HCT116 (cell line): ENCODE measurements at places on chromosomes 2 and 18. TPM values are rescaled to one million over a fixed set of nuclear protein-coding genes. Genes with fewer than 3 reads are reported as not detected.

The SPP2 gene
- not detected for total RNA-seq

The ACOXL gene
- 5.5 TPM for total RNA-seq

The FOXD4L1 gene
- 0.64 TPM for total RNA-seq

DNA sequence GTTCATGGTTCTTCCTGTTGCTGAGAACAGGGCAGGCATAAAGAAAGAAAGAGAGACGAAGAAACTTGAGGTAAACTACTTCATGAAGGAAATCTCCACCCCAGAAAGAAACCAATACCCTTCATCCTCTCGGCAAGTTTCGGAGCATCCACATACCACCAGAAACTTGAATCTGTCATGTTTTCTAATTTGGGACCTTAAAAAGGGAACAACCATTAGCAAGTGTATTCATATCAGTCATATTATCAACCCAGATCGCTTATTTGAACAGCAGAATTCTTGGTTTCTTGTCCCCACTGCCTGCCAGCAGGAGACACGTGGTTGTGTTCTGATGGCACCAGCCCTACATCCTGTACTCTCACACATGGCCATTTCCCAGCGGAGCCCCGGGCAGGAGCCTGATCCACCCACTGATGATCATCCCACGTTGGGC, 53.2 kb upstream of the FZD7 start:
- H3K4me3 ChIP-seq: no peak overlapping the region
- no peaks in the 10 kb centered on the region for H3K27me3 ChIP-seq
- no peak for DNase-seq
- no peak overlapping the region for H3K27ac ChIP-seq

The AUP1 gene
- total RNA-seq: 116 TPM

The C2orf15 gene
- total RNA-seq: 1.9 TPM

DNA sequence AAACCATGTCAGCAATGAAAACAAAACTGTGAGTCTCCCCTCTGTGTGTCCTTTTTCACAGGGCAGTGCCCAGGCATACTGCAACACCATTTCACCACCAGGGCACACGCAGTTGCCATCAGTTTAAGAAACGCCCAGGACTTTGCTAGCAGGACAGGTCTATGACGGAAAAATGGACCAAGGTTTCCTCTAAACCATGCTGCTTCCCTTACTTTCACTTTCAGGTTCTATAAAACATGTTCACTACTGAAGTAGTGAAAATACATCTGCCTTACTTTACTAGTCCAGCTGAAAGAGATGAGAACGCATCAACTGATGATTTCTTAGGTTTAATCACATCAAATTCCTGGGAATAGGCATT, 110.5 kb downstream of the TCF4 start:
- no peak for DNase-seq
- H3K36me3 ChIP-seq: no peaks in the 10 kb centered on the region
- no peaks in the 10 kb centered on the region for H3K27me3 ChIP-seq
- H3K4me1 ChIP-seq: no peaks in the 10 kb centered on the region

GRCh38 chr2:74070991-74071390, 76.7 kb downstream of the BOLA3 start:
- H3K27ac ChIP-seq: no peak overlapping the region
- DNase-seq: no peak
- no peaks in the 10 kb centered on the region for H3K27me3 ChIP-seq
- no peaks in the 10 kb centered on the region for H3K36me3 ChIP-seq

DNA sequence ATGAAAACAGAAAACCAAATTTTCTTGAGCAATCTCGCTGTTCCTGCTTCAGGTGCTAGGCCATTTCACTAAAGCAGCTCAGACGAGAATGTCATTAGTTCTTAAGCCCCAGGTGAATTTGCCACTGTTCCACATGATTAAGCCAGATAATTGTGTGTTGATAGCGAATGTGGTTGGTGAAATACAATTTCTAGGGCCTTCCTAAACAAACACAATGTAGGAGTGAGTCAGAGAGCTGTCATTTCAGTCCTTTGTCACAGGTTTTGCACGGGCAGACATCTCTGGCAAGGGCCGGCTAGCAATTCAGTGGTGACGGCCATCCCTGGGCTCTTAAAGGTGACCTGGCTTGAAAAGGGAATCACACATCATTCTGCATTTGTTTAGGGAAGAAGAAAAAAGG, 170.7 kb downstream of the TMEM182 start:
- no peak for DNase-seq
- no peaks in the 10 kb centered on the region for H3K4me1 ChIP-seq
- H3K27me3 ChIP-seq: no peaks in the 10 kb centered on the region
- H3K4me3 ChIP-seq: no peak overlapping the region
- no peaks in the 10 kb centered on the region for H3K36me3 ChIP-seq

The FNDC4 gene
- 3.3 TPM for total RNA-seq

GRCh38 chr2:191351921-191352320, 106.7 kb downstream of the MYO1B start:
- H3K4me1 ChIP-seq: no peaks in the 10 kb centered on the region
- no peaks in the 10 kb centered on the region for H3K36me3 ChIP-seq
- H3K27me3 ChIP-seq: no peaks in the 10 kb centered on the region
- H3K27ac ChIP-seq: no peak overlapping the region

DNA sequence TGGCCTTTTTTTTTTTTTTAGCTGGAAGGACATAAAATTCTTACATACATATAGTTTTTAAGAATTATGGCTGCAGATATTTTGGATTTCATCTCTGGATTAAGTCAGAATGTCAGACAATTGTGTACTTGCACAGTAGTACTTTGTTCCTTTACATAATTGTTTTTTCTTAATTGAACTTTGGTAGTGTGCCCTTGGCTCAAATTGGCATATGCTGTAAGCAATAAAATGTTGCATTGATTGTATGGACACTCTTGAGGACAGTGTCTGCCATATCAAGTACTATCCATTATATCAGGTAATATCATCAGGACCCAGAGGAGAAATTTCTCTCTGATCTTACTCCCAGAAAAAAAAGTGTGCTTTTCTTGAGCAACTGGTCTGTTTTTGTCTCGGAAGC, 15.3 kb downstream of the ZC3H6 start:
- DNase-seq: no peak
- no peaks in the 10 kb centered on the region for H3K27me3 ChIP-seq
- no peak overlapping the region for H3K4me3 ChIP-seq
- no peaks in the 10 kb centered on the region for H3K4me1 ChIP-seq
- no peak overlapping the region for H3K27ac ChIP-seq

The PRKRA gene
- total RNA-seq: 49.8 TPM

- H3K27me3 ChIP-seq: no peaks in the 10 kb centered on the region
- peaks cover 13% of the 10 kb centered on the region; the same call in 1 of the 2 replicates for H3K4me1 ChIP-seq
- no peaks in the 10 kb centered on the region for H3K36me3 ChIP-seq
Observed at GRCh38 chr2:196988639-196989038, 62.1 kb upstream of the PGAP1 start.
